ENCODE measurements at places on chromosomes 13 and 19. TPM values are rescaled to one million over a fixed set of nuclear protein-coding genes. Genes with fewer than 3 reads are reported as not detected.
A peak's percentile ranks its signal among the peaks of the same experiment; 100 is the strongest.

DNA sequence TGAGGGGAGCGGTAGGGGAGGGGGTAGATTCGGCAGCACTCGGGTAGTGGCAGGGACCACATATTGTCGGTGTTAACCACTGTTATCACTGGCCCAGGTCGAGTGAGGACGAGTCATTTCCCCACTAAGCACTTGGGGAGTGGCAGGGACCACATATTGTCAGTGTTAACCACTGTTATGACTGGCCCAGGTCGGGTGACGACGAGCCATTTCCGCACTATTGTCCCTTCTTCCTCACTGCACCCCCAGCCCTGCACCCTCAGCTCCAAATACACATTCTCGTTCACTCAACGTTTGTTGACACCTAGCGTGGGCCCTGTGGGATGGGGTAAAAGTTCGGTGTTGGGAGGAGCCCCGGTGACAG, 467 bp upstream of the CLN5 start:
- no peak for DNase-seq
- H3K4me3 ChIP-seq, result peak overlapping the region; percentile 89
- peaks cover 13% of the 10 kb centered on the region for H3K4me1 ChIP-seq
- H3K36me3 ChIP-seq, result peaks cover 2% of the 10 kb centered on the region
- peak overlapping the region; percentile 95 for H3K27ac ChIP-seq

GRCh38 chr19:30406220-30407067, 34.3 kb downstream of the ZNF536 start:
- H3K27me3 ChIP-seq, result peaks cover 18% of the 10 kb centered on the region
- H3K4me3 ChIP-seq, result no peak overlapping the region
- H3K27ac ChIP-seq, result no peak overlapping the region
- peaks cover 9% of the 10 kb centered on the region for H3K4me1 ChIP-seq

- H3K36me3 ChIP-seq, result no peaks in the 10 kb centered on the region
- no peak for DNase-seq
- H3K27ac ChIP-seq, result no peak overlapping the region
- no peak overlapping the region for H3K4me3 ChIP-seq
Measured at GRCh38 chr13:89375839-89376238, 1704.7 kb downstream of the SLITRK5 start.

GRCh38 chr19:54572696-54573311, 786 bp upstream of the LILRA2 start:
- no peaks in the 10 kb centered on the region for H3K4me1 ChIP-seq
- no peaks in the 10 kb centered on the region for H3K36me3 ChIP-seq
- H3K27ac ChIP-seq, result no peak overlapping the region
- no peaks in the 10 kb centered on the region for H3K27me3 ChIP-seq

DNA sequence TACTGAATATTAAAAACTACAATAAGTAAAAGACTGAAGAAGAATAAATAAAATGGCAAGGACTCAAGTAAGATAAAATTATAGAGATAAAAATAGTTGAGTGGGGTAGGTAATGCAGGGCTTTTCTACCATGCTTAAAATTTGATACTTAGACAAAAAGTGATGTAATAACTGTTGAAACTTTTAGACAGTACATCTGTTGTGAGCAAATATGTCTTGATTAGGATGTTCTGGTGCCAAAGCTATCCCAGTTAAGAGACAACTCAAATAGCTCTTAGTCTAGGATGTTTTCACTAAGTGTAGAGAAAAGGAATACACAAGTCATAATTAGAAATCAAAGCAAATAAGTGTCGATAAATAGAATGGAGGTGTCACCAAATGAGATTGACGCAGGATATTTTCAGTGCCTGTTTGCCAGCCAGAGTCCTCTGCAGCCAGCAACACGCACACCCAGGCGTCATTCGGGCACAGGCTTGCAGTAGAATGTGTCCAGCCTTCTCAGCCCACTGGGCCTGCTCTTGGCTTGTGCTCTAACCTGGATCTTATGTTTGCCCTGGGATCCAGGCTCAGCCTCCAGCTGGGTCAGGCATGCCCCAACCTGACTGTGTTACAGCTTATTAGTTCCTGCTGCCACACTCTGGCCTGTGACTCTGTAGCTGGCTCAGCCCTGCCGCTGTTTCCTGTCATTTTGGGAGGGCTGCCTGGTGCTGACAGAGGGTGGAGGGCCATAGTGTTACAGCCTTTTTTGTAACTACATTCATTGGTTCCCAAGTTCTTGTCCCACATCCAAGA, 766.2 kb downstream of the PCDH17 start:
- H3K36me3 ChIP-seq, result peaks cover 5% of the 10 kb centered on the region
- H3K27me3 ChIP-seq, result no peaks in the 10 kb centered on the region
- H3K4me3 ChIP-seq, result no peak overlapping the region
- DNase-seq, result no peak
- H3K27ac ChIP-seq, result no peak overlapping the region

DNA sequence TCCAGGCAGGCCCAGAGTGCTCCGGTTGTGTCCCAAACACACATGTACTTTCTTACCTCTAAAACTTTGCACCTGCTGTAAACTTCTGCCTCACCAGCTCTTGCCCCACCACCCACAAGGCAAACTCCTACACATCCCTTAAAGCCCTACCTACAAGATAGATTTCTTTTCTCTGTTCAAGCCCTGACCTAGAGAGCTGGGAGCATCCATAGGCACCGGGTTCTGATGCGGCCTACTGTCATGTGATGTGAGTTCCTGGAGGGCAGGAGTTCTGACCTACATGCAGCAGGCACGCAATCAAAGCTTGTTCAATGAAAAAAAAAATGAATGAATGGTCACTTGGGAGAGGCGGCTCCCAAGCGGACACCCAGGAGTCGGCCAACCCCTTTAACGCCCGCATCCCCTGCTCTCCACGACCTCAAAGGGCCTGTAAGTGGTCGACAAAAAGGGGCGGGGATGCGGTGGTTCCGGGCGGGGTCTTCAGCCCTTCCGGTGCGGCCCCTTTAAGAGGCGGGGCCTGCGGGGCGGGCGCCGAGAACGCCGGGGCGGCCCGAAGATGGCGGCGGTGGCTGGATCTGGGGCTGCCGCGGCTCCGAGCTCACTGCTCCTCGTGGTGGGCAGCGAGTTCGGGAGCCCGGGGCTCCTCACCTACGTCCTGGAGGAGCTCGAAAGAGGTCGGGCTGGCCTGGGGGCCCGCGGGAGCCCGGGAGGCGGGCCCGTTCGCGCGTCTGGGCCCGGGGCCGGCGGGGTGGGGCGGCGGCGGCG, at the start of gene MAP1S:
TSS of gene MAP1S (plus strand) at position 534 of the 765 bp plus-strand sequence. CDS start at position 557, 23 bp downstream.
- peak within 1 kb of the TSS; percentile 80 for H3K4me3 ChIP-seq
- peak within 1 kb of the TSS; percentile 84 for H3K27ac ChIP-seq
- peaks cover 16% of the 10 kb centered on the region for H3K4me1 ChIP-seq
- no peaks in the 10 kb centered on the region for H3K27me3 ChIP-seq

Gene CYP2A13
- 0.17 TPM for total RNA-seq

GRCh38 chr19:49161987-49162386, 4.4 kb downstream of the TRPM4 start:
- peaks cover 2% of the 10 kb centered on the region for H3K36me3 ChIP-seq
- no peak for DNase-seq
- no peak overlapping the region for H3K27ac ChIP-seq
- H3K4me3 ChIP-seq, result no peak overlapping the region
- H3K27me3 ChIP-seq, result peaks cover 45% of the 10 kb centered on the region

DNA sequence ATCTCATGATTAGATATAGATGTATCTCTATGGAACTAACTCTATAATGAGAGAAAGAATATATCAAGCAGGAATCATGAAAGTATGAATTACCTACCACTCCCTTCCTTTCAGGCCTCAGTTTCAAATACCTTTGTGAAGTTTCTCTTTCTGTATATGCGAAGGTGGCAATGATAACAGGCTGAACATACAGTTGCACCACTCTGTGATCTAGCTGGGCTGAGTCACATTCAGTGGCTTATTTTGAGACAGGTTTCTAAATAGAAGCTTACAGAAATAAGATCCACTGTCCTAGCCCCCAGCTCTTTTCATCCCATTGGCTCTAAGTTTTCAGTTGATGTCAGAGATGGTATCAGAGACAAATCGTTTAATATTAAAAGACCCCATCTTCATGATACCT, 662.0 kb downstream of the SLITRK1 start:
- H3K36me3 ChIP-seq, result no peaks in the 10 kb centered on the region
- H3K4me1 ChIP-seq, result no peaks in the 10 kb centered on the region
- H3K4me3 ChIP-seq, result no peak overlapping the region
- no peaks in the 10 kb centered on the region for H3K27me3 ChIP-seq
